ENCODE measurements at places on chromosomes 11 and 22.
A peak's percentile ranks its signal among the peaks of the same experiment; 100 is the strongest.

- DNase-seq: no peak
Observed at GRCh38 chr11:61928606-61929005, 11.2 kb upstream of the RAB3IL1 start.

GRCh38 chr11:34327804-34328631 lies 29.8 kb downstream of the ABTB2 start:
- DNase-seq: peak; percentile 41

- no peak for DNase-seq
Observed at GRCh38 chr11:328012-328411, 7.4 kb upstream of the IFITM3 start.

DNA sequence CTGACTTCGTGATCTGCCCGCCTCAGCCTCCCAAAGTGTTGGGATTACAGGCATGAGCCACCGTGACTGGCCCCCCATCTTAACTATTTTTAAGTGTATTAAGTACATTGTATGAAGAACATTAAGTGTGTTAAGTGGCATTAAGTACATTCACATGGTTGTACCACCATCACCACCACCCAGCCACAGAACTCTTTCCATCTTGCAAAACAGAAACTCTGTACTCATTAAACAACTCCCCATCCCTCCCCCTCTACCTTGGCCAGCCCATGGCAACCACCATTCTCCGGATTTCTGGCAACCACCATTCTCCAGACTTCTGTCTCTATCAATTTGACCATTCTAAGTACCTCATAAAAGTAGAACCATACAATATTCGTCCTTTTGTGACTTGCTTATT lies 17.8 kb upstream of the PEX26 start:
- DNase-seq: no peak

- no peak for DNase-seq
Observed at GRCh38 chr11:12962306-12962705, 46.8 kb upstream of the RASSF10 start.

DNA sequence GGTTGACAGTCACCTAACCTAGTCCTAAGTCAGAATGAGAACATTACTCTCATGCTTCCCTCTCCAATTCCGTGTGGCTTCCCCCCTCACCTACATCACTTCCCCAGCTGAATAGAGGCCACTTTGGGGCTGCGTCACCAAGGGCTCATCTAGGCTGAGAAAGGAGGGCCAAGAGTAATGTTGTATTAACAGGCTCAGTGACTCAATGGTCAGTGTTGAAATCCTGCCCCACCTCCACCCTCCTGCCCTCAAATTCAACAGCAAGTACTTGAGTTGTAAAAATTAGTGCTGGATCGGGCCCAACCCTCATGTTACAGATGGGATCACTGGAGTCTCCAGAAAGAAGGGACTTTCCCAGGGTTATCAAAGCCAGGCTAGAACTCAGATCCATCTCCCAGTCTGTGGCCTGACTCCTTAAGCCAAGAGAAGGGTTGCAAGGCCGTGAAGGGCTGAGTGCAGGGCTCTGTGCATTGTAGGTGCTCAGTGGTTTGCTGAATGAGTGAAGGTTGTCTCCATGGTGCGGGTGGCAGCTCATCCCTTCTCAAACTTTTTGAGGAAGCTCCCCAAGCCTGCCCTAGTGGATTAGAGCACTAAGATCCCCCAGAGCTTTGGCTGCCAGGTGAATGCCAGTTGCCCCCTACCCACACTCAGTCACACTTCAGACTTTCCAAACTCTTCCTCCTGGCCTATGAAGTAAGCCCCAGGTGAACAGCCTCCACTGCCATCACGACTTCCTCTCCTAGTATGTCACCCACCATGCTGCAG lies 3.2 kb downstream of the DGAT2 start:
- DNase-seq: peak; percentile 40

DNA sequence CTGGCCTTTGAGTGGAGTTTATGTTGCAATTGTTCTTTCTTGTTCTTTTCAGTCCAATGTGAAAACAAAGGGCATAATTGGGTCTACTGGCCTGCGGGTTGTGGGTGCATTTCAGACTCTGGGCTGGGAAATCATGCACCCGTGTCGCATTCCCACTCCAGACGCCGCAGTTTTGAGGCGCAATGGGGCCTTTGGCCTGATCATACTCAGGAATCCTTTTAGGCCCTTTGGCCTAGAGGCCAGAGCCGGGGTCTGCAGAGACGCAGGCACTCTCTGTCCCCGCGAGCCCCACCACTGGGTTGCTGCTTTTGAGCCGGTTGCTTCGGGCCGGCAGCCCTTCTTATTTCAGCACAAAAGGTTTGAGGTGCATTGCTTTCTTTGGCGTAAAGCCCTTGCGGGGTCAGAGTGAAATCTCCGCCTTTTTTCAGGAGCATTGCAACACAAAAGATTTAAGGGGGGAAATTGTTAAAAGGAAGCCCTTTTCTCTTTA lies 48.4 kb upstream of the DBX1 start:
- no peak for DNase-seq
